Spinal cord (tissue), 10 donors: ENCODE measurements at places on chromosomes 7 and 10.
A peak's percentile ranks its signal among the peaks of the same experiment; 100 is the strongest.

GRCh38 chr10:90125456-90126255 is 424.3 kb downstream of the KIF20B start:
- no peaks in the 10 kb centered on the region for H3K27me3 ChIP-seq
- no peaks in the 10 kb centered on the region for H3K4me1 ChIP-seq
- H3K36me3 ChIP-seq: no peaks in the 10 kb centered on the region
- H3K4me3 ChIP-seq: no peak overlapping the region

DNA sequence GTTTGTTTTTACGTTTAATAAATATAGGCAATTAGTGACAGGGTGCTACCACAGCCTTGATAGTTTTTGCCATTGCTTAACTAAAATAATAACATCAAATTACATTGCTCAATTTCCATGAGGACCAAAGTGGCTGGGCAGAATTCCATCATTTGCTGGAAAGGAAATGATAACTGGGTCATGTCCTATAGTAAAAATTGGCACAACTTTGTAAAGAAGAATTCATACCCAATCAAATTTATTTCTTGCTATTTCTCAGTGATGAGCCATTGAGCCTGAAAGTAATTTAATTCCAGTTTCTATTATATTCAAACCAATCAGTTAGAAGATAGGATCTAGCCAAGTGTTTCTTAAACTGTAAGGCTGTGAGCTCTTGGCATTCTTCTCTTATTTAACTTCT is 102.2 kb upstream of the CTTNBP2 start:
- no peak overlapping the region for H3K4me3 ChIP-seq
- no peak for DNase-seq
- no peaks in the 10 kb centered on the region for H3K36me3 ChIP-seq
- H3K27me3 ChIP-seq: no peaks in the 10 kb centered on the region
- no peaks in the 10 kb centered on the region for H3K4me1 ChIP-seq
- no peak overlapping the region for H3K27ac ChIP-seq

DNA sequence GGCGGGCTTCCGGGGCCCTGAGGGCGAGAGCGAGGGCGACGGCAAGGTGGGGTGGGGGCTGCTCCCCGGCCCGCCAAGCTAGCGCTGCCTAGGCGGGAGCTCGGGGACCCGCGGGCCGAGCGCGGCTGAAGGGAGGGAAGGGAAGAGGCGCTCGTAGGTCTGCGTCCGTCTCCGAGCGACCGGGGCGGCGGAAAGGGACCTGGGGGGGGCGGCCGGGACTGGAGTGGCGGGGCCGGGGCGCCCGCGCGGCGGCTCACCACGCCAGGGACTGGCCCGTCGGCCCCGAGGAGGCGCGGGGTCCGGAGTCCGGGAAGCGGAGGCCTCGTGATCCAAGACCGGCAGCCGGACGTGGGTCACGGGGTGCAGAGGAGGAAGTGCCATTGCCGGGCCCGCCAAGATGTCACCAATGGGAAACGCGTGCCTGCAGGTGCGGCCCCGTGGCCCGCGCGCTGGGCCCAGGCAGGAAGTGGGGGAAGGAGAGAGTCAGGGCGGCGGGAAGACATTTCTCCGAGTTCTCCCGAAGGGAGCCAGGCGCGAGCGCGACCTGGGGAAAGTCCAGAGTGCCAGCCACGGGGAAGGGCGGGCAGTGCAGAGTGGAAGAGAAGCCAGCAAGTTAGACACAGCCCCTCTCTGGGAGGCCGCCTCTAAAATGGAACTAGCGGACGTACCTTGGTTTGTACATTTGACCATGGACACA is 11.9 kb downstream of the HNRNPF start:
- H3K27ac ChIP-seq: peak overlapping the region; percentile 87
- no peak for DNase-seq

- H3K4me1 ChIP-seq: peaks cover 20% of the 10 kb centered on the region
- H3K4me3 ChIP-seq: no peak overlapping the region
- peaks cover 27% of the 10 kb centered on the region for H3K36me3 ChIP-seq
- H3K27ac ChIP-seq: no peak overlapping the region
These were observed 1.9 kb downstream of the SLC29A4 start for GRCh38 chr7:5284304-5285281.

- no peaks in the 10 kb centered on the region for H3K27me3 ChIP-seq
- peaks cover 30% of the 10 kb centered on the region for H3K4me1 ChIP-seq
- H3K36me3 ChIP-seq: no peaks in the 10 kb centered on the region
- peak overlapping the region; percentile 67 for H3K27ac ChIP-seq
These were observed 111.9 kb upstream of the RHEB start for GRCh38 chr7:151631570-151631952.

DNA sequence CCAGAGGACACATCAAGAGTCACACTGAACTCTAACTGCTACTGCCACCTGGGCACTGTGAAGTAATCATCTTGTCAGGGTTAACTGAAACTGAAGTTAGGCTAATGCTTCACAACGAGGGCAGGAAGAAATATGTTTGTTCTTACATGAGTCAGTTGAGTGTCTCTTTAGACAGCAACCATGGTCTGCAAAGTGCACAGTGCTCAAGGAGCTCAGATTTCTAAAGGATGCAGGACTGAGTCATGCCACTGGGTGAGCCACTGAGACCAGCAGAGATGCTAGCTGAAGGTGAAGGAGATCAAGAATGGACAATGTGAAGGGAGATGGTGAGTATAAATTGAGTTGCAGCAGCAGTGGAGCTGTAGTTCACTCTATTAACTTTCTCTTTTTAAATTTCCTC is 76.0 kb upstream of the CTTNBP2 start:
- no peak overlapping the region for H3K4me3 ChIP-seq
- no peaks in the 10 kb centered on the region for H3K36me3 ChIP-seq
- DNase-seq: no peak
- H3K4me1 ChIP-seq: no peaks in the 10 kb centered on the region
- H3K27me3 ChIP-seq: no peaks in the 10 kb centered on the region

DNA sequence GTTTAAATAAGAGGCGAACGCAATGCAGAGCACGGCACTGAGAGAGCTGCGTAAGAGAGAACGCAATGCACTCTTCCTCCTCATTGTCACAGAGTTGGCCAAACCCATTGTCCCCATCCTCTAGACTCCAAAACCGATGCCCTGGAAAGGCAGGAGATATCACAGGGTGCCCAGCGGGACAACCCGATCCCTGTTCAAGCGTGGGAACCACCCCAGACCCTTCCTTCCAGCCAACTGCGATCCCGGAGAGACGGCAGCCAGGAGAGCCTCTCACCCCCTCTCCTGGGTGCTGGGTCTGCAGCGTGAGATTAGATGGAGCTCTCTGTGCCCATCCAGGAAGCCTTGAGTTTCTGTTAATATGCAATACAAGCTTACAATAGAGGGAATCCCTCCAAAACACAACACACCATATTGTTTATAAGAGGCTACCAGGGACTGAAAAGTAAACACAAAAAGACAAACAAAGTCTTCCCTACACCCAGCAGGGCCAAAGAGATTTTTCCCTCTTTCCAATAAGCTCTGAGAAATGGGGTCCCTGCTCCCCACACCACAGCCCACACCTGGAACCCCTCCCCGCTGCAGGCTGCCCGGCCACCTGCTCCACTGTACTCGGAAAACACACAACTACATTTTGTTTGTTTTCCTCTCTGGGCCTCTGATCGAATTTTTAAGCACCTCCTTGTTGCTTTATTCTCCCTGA is 187.6 kb downstream of the ADARB2 start:
- no peak overlapping the region for H3K4me3 ChIP-seq
- DNase-seq: no peak
- no peaks in the 10 kb centered on the region for H3K36me3 ChIP-seq
- no peaks in the 10 kb centered on the region for H3K27me3 ChIP-seq
